ENCODE measurements at places on chromosomes 2 and 18. TPM values are rescaled to one million over a fixed set of nuclear protein-coding genes. Genes with fewer than 3 reads are reported as not detected.

Gene LIMS4
- 0.41 TPM for total RNA-seq

Gene TRIM54
- not detected for total RNA-seq

Gene SCN9A
- total RNA-seq = 0.10 TPM

Gene NPHP1
- total RNA-seq = 1.8 TPM

Gene ARID5A
- total RNA-seq = 51.5 TPM

Gene DLGAP1
- total RNA-seq = not detected

Gene SKOR2
- not detected for total RNA-seq

Gene FAM237A
- total RNA-seq = not detected

Gene SLC4A3
- not detected for total RNA-seq

Gene HOXD4
- total RNA-seq = not detected

Gene TEX51
- not detected for total RNA-seq

Gene SLC30A3
- 0.88 TPM for total RNA-seq

Gene PAX3
- not detected for total RNA-seq

Gene DAPL1
- not detected for total RNA-seq

Gene POMC
- total RNA-seq = 7.8 TPM

Gene PRSS56
- not detected for total RNA-seq

Gene ZBTB14
- total RNA-seq = 18.4 TPM

Gene EVX2
- not detected for total RNA-seq

Gene MAP3K20
- total RNA-seq = 12.0 TPM

Gene SMARCAL1
- 28.3 TPM for total RNA-seq

Measured in activated naive CD4-positive, alpha-beta T cell treated with anti-CD3 and anti-CD28 coated beads, Interleukin-2, amount 50 U/mL, for 72 hours (primary cell).